ENCODE measurements at places on chromosomes 12 and 14.

DNA sequence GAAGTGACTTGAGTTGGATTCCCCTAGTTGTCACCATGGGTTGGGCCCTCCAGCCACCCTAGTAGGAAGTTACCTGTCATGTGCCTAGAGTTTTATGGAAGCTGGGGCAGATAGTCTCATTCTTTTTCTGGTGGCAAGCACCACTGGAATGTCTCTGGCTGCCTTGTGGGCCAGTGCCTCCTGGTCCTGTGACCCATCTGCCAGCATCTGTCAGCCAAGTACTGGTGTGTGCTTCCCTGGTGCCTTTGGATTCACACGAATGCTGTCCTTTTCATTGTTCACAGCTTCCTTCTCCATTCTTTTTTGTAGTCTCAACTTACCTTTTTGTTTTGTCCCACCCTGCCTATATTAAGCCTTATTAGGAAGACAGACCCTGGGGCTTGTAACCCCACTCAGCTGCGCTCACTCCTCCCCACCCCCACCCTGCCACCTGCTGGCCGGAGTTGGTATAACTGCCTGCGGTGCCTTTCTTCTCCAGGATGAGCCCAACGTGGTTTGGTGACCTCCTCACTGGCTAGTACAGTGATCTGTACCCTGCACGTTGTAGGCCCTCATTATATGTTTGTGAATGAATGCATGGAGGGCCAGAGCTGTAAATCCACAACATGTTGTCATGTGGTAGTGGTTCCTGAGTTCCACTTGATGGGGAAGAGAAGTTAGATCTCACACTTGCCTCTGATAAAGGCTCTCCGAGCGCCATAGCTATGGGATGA is 125.7 kb downstream of the TSPAN9 start:
- peak; percentile 61 for DNase-seq

- DNase-seq, result no peak
Measured at GRCh38 chr14:63644741-63645140, 3.1 kb upstream of the WDR89 start.

DNA sequence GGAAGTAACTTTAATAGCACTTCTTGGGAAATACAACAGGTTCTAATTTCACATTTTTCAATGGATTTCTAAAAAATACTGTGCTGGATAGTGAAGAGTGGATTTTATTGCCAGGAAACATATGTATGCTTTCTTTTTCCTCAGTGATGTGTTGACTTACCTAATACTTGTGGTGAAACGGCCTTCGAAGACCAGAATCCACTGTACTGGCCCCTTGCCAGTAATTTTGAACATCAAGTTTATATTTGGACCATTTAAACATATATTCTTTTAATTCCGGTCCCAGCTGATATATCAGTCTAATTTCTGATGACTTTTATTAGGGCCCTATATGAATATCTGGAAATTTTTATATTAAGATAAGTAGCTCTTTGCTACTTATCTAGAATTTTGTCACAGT is 1.8 kb downstream of the MSRB3 start:
- DNase-seq, result no peak

- peak; percentile 70 for DNase-seq
Measured at GRCh38 chr12:52006726-52007157, at the start of gene TAMALIN. TAMALIN (plus strand) TSS chr12:52006946; CDS start chr12:52007020, 74 bp downstream.

DNA sequence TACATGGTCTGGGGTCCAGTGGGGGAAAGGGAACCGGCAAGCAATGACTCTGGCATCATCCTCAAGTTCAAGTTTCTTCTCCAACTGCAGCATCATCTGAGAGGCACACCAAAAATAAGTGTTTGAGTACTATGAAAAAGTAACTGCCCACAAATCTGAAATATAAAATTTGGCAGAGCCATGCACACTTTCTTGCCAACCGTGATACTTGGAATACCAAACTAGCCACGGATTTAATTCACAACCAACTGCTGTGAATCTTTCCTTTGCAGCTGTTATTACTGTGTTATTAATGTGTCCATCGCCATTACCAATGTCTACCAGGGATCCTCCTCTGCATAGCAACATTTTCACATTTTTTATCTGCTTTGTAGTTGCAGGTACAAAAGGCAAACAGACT is 74.6 kb downstream of the GXYLT1 start:
- DNase-seq, result no peak

GRCh38 chr12:90970471-90970870 is 15.5 kb upstream of the CCER1 start:
- DNase-seq, result no peak

DNA sequence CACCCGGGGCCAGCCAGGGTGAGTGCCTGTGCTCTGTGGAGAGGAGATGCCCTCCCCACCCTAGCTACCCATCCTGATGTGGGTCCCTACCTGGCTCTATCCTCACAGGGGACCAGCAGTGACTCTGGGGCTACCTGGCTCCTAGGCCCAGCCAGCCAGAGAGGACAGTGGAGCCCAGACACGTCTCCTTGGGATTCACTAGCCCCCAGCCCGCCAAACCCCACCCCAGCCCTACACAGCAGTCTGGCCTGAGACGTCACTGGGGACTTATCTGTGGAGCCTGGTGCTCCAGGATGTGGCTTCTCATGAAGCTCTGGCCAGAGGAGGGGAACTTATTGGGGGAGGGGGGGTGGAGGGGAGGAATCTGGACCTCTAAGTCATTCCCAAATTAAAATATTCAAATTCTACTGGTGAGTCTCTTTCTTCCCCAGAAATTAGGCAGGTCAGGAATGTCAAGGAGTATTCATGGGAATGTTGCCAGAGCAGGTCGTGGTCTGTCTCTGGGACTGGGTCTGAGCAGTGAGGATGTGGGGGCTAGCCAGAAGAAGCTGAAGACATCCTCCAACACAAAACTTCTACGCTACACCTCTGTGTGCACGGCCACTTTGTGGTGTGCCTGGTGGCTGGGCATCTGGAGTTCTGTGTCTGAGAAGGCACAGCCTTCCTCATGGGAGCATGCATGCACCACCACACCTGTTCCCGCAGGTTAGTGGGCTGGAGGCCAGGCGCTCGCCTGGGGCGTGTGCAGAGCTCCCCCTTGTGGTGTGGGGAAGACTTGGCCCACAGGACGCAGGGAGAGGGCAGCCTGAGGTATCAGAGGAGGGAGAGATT is 2.7 kb downstream of the CMTM5 start:
- DNase-seq, result peak; percentile 61

DNA sequence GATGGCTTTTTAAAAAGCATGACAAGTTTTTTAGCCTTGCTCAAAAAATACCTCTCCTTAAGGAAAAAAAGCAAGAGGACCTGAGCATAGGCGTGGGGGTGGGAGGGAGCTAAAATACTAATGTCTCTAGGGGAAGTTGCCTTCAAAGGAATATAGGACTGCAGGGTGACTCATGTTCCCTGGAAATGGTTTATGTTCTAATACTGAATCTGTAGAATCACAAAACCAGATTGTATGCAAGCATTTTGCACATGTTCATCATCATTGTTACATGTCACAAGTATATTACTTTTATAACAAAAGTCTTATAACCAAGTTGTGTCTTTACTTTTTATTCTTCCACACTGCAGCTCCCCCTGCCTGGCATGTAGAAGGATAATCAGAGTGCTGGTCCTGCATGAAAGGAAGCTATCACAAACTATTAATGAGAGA is 36.6 kb downstream of the GPR135 start:
- peak; percentile 33 for DNase-seq

GRCh38 chr12:5197131-5197530 is 153.5 kb downstream of the KCNA5 start:
- DNase-seq, result peak; percentile 61

DNA sequence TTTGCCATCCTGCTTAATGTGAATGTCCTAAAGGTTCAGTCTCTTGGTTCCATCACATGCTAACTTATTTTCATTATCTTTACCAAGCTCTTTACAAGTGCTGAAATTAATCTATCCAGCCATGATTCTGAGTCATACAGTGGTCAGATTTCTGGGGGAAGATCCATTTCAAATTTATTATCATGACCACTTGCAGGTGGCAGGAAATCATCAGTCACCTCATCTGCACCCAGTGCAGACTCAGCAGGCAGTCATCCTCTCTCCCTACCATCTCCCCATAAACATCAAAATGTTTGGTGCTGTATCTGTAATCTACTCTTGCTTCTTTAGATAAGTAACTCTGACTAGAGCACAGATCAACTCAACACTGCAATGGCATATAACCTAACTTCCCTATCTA is 23.5 kb downstream of the ATG14 start:
- peak; percentile 78 for DNase-seq

DNA sequence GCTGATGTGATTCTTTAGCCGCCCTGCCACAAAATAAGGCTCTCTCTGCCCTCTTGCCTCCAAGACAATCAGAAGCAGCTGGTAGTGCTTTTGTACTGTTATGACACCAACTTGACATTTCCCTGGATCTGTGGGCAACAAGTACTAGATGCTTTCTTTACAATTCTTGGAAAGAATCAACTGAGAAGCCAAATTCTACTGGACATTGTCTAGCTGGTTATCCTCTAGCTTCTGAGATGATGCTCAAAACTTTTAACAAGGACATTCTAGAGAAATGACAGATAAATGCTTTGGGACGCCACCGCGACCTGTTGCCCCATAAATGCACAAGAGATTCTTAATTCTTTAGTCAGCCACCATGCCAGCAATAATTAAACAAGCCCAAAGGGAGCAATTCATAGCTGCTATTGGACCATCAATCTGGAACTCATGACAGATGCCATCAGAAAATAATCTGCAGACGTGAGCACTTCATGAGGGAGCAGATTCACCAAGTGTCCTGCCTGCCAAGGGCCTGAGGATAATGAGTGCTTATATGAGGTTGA is 22.8 kb downstream of the FMNL3 start:
- DNase-seq, result no peak

DNA sequence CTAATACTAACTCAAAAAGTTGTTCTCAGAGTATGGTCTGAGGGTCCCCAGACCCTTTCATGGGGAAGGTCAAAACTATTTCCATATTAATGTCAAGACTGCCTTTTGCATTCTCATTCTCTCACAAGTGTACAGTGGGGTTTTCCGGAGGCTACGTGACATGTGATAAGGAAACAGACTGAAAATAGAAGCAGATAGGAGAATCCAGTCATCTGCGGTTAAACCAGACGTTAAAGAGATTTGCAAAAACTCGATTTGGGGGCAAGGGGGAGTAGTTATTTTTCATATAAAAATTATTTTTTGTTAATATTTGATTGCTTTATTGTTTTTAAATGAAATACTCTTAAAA is 1.0 kb upstream of the NAP1L1 start:
- peak; percentile 55 for DNase-seq

DNA sequence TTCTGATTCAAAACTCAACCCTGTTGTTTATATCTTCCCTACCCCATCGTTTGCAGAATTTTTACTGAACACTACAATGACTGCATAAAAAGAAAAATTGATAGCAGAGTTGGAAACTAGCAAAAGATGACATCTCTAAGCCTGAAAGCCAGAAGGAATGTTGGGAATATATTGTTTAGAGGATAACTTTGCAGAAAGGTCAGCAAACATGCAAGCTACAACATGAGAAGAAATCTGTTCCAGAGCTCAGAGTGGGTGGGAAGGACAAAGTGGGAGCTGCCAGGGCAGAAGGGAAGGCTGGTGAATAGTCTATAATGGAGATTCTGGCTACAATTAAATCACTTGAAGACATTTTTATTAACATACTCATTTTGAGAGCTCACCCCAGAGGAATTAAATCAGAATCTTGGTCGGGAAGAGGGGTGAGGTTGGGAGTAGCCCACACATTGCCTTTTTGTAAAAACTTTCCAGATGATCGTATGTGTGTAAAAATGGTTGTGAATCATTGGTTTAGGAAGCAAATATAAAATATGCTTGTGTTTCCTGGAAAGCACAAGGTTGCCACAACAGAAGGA is 574.8 kb downstream of the FLRT2 start:
- no peak for DNase-seq

DNA sequence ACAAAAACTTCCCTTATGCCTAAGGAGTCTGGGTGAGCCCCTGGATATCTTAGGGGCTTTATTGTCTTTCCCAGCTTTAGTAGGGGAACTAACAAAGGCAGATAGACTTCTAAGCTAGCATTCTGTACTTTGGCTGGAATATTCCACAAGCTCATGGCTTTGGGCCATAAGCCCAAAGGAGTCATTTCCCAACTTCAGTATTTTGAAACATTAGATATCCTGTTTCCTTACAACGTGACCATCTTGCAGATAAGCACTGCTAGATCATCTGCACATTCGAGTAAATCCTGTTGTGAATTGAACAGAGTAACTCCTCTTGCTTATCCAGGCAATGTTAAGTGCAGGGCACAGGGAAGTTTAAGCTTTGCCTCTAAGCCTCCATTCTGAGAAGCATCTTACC is 70.6 kb upstream of the ACTN1 start:
- no peak for DNase-seq

DNA sequence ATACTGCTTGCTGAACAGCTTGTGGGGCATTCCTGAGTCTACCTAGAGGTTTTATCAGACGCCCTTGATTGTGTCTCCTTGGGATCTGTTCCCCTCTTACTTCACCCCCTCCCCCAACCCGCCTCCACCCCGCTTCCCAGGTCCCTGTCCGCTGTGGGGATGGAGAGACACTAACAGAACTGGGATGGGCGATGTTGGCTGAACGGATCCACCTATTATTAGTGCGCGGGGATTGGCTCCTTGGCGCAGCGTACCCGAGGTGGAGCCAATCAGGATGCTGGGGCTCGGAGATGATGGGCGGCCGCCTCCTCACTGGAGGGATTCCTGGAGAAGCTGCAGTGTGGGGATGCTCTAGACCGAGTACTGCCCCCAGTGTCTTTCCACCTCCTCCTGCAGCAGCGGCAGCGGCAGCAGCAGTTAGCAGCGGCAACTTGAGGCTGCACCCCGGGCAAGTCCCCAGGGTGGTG is at the start of gene SYT1:
SYT1 (plus strand) TSS at position 372 of the 467 bp plus-strand sequence.
- peak; percentile 92 for DNase-seq

DNA sequence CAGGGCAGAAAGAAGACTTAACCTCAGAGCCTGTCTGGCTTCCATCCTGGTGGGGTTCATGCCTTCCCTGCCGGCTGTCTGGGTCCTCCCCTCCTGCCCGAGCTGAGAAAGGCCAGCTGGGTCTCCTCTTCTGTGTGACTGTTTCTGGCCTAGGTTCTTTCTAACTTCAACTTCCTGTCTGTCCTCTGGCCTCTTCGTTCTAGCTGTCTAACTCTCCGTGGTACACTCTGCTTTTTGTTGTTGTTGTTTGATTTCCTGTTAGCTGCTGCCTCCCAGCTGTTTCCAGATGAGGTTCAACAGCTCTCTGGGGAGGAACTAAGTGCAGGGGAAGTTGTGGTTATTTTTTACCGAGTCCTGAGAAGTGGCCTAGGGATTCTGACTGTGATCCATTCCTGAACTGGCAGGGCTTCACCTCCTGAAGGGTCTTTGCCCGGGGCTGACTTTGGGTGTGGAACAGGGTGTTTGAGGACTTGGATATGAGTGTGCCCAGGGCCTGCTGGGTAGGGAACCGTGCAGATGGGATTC is 3.2 kb downstream of the MLXIP start:
- DNase-seq, result peak; percentile 43

DNA sequence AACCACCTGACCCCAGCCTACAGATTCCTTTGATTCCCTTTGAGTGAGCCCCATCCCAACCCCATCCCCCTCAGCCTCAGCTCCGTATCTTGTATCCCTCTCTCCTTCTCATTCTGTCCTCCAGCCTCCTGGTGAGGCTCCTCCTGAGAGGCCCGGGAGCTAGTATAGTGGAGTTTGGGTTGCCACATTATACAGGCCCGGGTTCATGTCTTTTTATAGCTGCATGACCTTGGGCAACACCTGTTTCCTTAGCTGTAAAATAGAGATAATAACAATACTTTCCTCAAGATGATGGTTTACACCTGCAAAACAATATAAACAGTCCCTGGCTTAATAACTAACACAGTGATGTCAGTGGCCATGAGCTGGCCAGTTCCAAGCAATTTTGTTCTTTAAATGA is 89.8 kb downstream of the STAB2 start:
- DNase-seq, result no peak
